ENCODE measurements at places on chromosomes 11 and 22. TPM values are rescaled to one million over a fixed set of nuclear protein-coding genes. Genes with fewer than 3 reads are reported as not detected.

The THRSP gene
- not detected for total RNA-seq

The CNTF gene
- 2.6 TPM for total RNA-seq

The A4GALT gene
- not detected for total RNA-seq

The SUSD2 gene
- total RNA-seq = 0.94 TPM

The CD6 gene
- 274 TPM for total RNA-seq

The OR8K5 gene
- not detected for total RNA-seq

The TEX12 gene
- total RNA-seq = not detected

The OSM gene
- total RNA-seq = 142 TPM

The WNT7B gene
- not detected for total RNA-seq
